ENCODE measurements at places on chromosomes 2 and 18.

- H3K36me3 ChIP-seq, result no peaks in the 10 kb centered on the region
- no peaks in the 10 kb centered on the region for H3K4me1 ChIP-seq
- no peak for DNase-seq
- H3K27ac ChIP-seq, result no peak overlapping the region
Measured at GRCh38 chr2:99079226-99079625, 62.3 kb upstream of the C2orf15 start.

- H3K4me3 ChIP-seq, result no peak overlapping the region
- H3K4me1 ChIP-seq, result peaks cover 13% of the 10 kb centered on the region
- peak overlapping the region; percentile 36 for H3K27ac ChIP-seq
Measured at GRCh38 chr2:118848381-118849225, 1.2 kb upstream of the EN1 start.

DNA sequence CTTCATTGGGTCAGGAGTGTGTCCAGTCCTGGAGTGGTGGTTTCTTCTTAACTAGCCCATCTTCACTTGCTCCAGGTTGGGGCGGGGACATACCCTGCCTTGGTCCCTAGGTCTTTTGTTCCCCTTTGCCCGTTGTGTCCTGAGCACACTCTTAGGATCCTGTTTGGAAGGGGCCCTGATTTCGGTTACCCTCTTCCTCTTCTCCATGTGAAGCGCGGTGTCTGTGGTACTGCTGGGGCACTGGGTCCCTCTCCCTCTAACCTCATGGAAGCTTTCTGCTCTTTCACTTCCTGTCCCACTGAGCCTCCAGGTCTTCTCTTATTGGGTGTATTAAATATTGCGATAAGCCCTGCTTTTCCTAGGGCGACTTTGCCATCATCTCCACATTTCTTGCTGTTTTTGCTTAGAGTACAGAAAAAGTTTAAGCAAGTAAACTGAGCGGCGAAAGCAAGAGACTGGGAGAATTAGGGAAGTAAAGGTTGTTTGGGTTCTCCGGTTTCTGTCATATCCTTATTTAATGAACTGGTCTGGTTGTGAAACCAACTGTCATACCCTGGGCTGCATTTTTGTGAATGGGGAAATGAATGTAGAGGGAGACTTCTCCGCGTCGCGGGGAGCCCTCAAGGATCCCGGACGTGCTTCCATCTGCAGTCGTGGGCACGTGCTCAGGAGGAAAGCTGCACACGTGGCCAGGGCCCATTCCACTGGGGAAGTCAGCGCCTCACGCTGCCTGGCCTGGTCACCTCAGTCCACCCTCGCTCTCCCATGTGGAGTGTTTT, 73.8 kb upstream of the B3GNT7 start:
- H3K27ac ChIP-seq, result peak overlapping the region; percentile 1
- no peak for DNase-seq
- H3K4me1 ChIP-seq, result peaks cover 31% of the 10 kb centered on the region
- H3K27me3 ChIP-seq, result no peaks in the 10 kb centered on the region
- H3K4me3 ChIP-seq, result peak overlapping the region; percentile 64

DNA sequence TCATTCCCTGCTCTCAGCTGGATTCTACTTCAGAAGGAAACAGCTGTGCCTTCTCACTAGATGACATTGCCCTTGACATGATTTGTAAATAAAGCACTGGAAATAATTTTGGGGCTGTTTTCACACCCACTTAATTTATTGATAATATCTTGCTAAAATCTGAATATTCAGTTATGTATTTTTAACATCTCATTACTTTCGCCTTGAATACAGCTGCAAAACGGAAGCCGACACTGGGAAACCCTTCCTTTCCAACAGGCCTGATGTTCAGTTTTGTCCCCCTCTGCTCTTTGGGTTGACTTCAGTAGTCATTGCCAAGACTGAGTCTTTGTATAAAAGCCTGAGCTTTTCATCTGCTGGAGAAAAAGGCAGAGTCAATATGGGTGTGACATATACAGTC, 82.7 kb downstream of the DOCK10 start:
- peaks cover 77% of the 10 kb centered on the region for H3K4me1 ChIP-seq
- H3K4me3 ChIP-seq, result no peak overlapping the region
- DNase-seq, result no peak
- no peaks in the 10 kb centered on the region for H3K27me3 ChIP-seq

GRCh38 chr2:186590759-186591505, 1.1 kb downstream of the ITGAV start:
- H3K4me1 ChIP-seq, result peaks cover 22% of the 10 kb centered on the region
- DNase-seq, result no peak
- H3K36me3 ChIP-seq, result no peaks in the 10 kb centered on the region

- H3K4me1 ChIP-seq, result no peaks in the 10 kb centered on the region
- H3K4me3 ChIP-seq, result no peak overlapping the region
- H3K27ac ChIP-seq, result no peak overlapping the region
- no peaks in the 10 kb centered on the region for H3K36me3 ChIP-seq
Measured at GRCh38 chr2:224366267-224366844, 35.6 kb downstream of the FAM124B start.

GRCh38 chr2:132788310-132788838, 118.4 kb upstream of the LYPD1 start:
- H3K27ac ChIP-seq, result no peak overlapping the region
- H3K4me1 ChIP-seq, result no peaks in the 10 kb centered on the region
- H3K4me3 ChIP-seq, result no peak overlapping the region
- DNase-seq, result no peak

- H3K27ac ChIP-seq, result no peak overlapping the region
- H3K4me3 ChIP-seq, result no peak overlapping the region
- H3K27me3 ChIP-seq, result no peaks in the 10 kb centered on the region
Measured at GRCh38 chr18:76384861-76385680, 110.0 kb downstream of the ZNF516 start.

- H3K36me3 ChIP-seq, result no peaks in the 10 kb centered on the region
- H3K4me1 ChIP-seq, result no peaks in the 10 kb centered on the region
- H3K27me3 ChIP-seq, result no peaks in the 10 kb centered on the region
- H3K27ac ChIP-seq, result no peak overlapping the region
- H3K4me3 ChIP-seq, result no peak overlapping the region
- no peak for DNase-seq
Measured at GRCh38 chr2:187702157-187702556, 147.9 kb upstream of the TFPI start.

- H3K4me1 ChIP-seq, result peaks cover 3% of the 10 kb centered on the region
- peaks cover 2% of the 10 kb centered on the region for H3K36me3 ChIP-seq
- H3K27ac ChIP-seq, result no peak overlapping the region
- no peak overlapping the region for H3K4me3 ChIP-seq
- no peaks in the 10 kb centered on the region for H3K27me3 ChIP-seq
Measured at GRCh38 chr18:21830532-21830931, 89.9 kb downstream of the MIB1 start.

- DNase-seq, result no peak
- H3K4me3 ChIP-seq, result no peak overlapping the region
- no peaks in the 10 kb centered on the region for H3K27me3 ChIP-seq
- H3K27ac ChIP-seq, result no peak overlapping the region
Measured at GRCh38 chr2:64219149-64219548, 74.9 kb upstream of the PELI1 start.

DNA sequence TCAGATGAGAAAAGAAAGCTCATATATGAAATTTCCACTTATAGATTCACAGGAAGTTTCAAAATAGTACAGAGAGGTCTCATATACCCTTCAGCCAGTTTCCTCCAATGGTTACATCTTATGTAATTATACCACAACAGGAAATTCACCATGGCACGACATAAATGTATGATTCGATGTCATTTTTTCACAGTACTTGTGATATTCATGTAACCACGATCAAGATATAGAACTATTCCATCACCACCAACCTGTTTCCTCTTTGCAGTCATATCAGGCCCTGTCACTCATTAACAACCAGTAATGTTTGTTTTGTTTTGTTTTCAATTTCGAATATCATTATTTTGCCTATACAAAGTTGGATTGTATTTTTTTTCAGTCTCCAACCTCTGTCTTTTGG, 314.3 kb upstream of the POU3F3 start:
- no peak overlapping the region for H3K27ac ChIP-seq
- no peak overlapping the region for H3K4me3 ChIP-seq
- no peaks in the 10 kb centered on the region for H3K27me3 ChIP-seq
- H3K4me1 ChIP-seq, result no peaks in the 10 kb centered on the region

DNA sequence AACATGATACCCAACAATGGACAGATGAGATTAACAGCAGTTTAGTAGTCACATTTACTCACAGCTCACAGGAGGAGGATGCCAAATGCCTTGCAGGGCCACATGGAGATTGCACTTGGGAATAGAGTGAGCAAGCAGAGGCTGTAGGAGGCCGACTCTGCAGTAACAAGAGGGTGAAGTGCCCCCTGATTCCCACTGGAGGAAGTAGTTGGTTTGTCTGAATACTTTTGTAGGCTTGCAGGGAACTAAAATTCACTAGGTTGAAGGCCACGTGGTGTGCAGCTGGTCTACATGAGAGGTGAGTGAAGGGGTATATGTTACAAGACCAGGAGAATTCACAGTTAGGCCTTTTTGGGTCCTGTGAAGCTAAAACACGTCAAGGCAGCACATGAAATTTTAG, 419.3 kb upstream of the TNP1 start:
- H3K27ac ChIP-seq, result no peak overlapping the region
- H3K36me3 ChIP-seq, result no peaks in the 10 kb centered on the region

DNA sequence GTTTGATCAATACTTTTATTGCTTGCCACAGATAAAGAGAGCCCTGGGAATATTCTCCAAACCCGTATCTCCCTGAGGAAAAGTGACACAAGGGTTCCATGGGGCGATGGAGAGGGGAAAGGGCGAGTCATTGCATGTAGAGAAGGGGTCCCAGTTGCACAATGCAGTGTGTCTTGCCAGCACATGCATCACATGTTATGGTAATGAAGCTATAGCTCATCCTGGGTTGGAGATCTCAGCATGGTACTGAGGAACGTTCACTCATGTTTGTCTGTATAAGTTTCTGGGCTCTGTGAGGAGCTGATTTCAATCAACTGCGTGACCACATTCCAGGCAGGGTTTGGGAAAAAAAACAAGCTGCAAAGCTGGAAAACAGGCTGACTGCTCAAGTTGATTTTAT, 220.7 kb upstream of the MC4R start:
- no peaks in the 10 kb centered on the region for H3K36me3 ChIP-seq
- no peak for DNase-seq
- H3K27ac ChIP-seq, result no peak overlapping the region
- H3K4me3 ChIP-seq, result no peak overlapping the region

GRCh38 chr2:158755310-158756087, 39.6 kb upstream of the DAPL1 start:
- H3K4me1 ChIP-seq, result no peaks in the 10 kb centered on the region
- no peak for DNase-seq
- H3K36me3 ChIP-seq, result no peaks in the 10 kb centered on the region
- H3K27me3 ChIP-seq, result peaks cover 9% of the 10 kb centered on the region
- H3K4me3 ChIP-seq, result no peak overlapping the region

DNA sequence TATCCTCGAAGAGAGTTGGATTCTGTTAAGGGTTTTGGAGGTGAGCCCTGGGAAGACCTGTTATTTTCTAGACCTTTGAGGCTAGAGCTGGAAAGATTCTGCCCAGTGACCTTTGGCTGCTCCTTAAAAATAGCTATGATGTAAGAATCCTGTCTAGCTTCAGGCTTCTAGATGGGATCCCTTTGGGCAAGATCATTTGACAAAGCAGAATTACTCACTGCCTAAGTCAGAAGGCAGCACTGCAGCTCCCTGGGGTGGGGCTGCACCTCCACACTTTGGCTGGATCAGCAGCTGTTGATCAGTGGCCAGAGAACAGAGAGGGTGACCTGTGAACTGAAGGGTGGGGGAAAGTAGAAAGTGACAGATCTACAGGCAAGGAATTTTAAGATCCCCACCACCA, 103.8 kb downstream of the ASAP2 start:
- H3K4me1 ChIP-seq, result no peaks in the 10 kb centered on the region
- no peak overlapping the region for H3K27ac ChIP-seq
- no peak overlapping the region for H3K4me3 ChIP-seq
- DNase-seq, result no peak
- H3K27me3 ChIP-seq, result no peaks in the 10 kb centered on the region

DNA sequence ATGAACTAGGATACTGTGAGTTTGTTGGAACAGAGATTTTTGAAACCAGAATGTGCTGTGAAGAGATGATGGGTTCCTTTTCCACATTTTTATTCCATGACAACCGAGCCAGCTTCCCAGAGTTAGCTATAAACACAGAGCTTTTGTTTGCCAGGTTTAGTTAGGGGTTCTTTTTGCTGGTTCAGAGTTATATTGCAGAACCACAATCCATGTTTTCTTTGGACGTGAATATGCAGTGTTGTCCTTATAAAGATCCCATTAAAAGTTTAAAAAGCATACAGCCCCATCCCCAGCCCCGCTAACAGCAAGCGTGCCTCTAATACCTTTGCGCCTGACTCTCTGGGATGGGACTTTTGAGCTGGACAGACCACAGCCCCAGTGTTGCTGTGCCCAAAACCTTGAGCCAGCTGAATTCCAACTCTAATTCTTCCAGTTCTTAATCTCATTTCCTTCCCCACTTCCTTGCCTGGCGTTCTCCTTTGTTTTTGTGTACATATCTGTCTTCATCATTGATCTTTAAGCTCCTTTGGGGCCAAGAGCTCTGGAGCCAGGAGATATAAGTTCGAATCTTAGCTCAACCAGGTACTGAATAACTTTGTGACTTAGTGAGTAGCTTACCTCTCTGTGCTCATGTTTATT, 72.3 kb downstream of the SPATS2L start:
- no peak for DNase-seq
- H3K4me1 ChIP-seq, result peaks cover 10% of the 10 kb centered on the region
- no peak overlapping the region for H3K4me3 ChIP-seq
- H3K27ac ChIP-seq, result no peak overlapping the region
- H3K27me3 ChIP-seq, result no peaks in the 10 kb centered on the region

DNA sequence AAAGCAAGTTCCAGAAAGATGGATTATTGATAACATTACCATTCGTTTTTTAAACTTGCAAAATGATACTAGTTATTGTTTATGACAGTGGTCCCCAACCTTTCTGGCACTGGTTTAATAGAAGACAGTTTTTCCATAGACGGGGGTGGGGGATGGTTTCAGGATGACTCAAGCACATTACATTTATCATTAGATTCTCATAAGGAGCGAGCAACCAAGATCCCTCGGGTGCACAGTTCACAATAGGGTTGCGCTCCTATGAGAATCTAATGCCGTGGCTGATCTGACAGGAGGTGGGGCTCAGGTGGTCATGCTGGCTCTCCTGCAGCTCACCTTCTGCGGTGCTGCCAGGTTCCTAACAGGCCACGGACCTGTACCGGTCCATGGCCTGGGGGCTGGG, 86.2 kb downstream of the BCL2 start:
- H3K4me3 ChIP-seq, result no peak overlapping the region
- DNase-seq, result no peak
- no peaks in the 10 kb centered on the region for H3K27me3 ChIP-seq
- peaks cover 49% of the 10 kb centered on the region for H3K36me3 ChIP-seq

Measured in activated B cell treated with CpG ODN at 0.5 μM for 24 hours (primary cell).